Stimulated activated CD4-positive, alpha-beta T cell treated with anti-CD3 and anti-CD28 coated beads, Interleukin-15, amount 100 ng/mL, for 24 hours (primary cell): ENCODE measurements at places on chromosomes 7 and 10.

DNA sequence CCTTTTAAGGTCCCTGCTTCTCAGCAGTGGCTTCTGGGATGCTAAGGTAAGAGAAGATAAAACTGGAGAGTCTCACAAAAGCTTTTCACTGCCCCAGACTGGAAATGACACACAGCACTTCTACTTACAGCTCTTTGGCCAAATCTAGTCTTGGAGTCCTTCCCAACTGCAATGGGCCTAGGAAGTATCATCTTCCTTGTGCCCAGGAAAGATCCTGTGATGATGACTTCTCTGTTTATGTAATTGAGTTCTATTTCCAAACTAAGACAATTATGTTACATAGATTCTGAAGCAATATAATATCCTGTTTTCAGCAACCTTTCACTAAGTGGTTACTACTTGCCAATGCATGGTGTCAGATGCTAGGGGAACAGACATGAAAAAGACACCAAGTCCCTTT, 234.1 kb downstream of the PTEN start:
- no peak for DNase-seq

- DNase-seq = peak; percentile 8
Measured at GRCh38 chr10:60434418-60435046, 44.9 kb upstream of the ANK3 start.

DNA sequence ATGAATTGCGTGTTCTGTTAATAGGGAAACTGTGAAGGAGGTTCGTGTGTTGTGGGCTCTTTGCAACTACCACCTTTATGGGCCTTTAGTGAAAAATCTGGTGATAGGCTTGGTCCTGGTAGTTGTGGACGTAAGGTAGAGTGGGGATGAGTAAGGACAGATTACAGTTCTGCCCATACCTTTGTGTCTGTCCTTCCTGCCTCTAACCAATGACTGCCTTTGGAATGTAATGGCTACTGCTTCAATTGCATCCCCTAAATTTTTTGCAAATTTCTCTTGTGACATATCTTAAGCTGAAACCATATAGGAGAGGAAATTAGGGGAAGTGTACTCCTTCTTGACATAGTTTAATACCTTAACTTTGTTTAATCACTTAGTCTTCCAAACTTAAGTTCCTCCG, 82.3 kb downstream of the ADK start:
- no peak for DNase-seq

GRCh38 chr10:49783645-49784044, 21.5 kb upstream of the OGDHL start:
- no peak for DNase-seq

DNA sequence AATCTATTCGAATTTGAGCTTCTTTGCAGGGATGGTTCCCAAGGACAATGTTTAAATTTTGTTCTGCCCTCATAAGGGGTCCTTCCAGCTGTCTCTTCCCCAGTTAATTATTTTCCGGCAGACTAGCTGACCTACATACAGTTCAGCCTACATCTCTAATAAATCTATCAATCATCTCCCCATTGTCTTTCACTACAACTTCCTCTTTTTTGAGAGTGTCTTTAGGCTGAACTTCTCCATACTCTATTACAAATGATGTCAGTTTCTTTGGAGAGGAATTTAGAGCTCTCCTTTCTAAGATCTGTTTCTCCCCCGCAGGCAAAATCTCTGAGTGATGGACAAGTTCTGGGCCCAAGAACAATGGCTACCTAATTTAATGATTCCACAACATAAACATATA, 122.2 kb downstream of the PCLO start:
- DNase-seq = no peak

- no peak for DNase-seq
Measured at GRCh38 chr7:90238583-90238982, 6.4 kb upstream of the CFAP69 start.

- DNase-seq = no peak
Measured at GRCh38 chr10:100319707-100320402, 10.2 kb downstream of the PKD2L1 start.
